ENCODE measurements at places on chromosomes 2 and 18.

DNA sequence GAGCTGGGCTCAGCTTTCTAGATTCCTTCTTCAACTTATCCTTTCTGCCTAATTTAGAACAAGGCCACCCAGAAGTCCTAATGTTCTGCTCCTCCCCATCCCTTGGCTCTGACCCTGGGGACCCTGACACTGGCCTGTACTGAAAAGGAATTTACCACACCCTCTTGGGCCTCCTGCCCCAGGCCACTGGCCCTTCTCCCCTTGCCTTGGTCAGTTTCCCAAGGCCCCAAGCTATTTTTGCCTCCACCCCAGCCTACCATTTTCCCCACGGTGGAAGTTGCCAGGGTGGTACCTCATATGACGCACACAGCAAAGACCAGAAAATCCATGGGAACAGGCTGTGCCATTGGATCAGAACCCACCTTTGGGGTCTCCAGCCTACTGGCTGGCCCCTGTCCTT is 72.1 kb downstream of the ZBTB7C start:
- no peak for DNase-seq

DNA sequence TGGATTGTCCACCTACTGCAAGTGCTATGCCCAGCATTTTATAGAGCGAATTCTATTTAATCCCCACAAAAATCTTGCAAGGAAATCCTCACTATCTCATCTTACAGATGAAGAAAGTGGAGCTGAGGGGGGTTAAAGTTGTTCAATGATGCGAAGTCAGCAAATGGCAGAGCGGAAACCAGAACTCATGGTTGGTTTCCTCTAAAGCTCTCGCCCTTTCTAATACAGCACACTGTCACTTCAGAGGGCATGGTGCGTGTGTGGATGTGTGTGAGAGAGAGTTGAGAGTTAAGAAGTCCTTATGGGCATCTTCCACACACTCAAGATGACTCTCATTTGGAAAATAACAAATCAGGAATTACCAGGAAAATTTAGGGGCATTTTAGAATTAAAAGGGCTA is 78.4 kb downstream of the TGFA start:
- DNase-seq = no peak

DNA sequence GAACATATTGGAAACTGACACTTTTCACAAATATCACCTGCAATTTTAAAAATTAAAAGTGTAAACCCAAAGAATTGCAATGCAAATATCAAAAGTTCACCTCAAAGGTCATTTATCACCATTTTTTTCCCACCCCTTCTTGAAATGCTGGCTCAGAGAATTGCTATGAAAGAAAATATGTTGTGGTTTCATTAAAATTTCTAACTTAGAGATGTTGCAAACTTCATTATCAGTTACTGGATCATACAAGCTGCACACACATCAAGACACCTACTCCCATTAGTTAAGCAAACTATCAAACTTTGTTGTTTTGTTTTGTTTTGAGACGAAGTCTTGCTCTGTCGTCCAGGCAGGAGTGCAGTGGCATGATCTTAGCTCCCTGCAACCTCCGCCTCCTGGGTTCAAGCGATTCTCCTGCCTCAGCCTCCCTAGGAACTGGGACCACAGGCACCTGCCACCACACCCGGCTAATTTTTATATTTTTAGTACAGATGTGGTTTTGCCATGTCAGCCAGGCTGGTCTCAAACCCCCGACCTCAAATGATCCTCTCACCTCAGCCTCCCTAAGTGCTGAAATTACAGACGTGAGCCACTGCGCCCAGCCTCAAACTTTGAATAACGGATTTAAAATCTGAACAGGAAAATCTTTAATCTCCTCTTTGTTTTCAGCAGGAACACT is 37.0 kb downstream of the STK39 start:
- DNase-seq = no peak

DNA sequence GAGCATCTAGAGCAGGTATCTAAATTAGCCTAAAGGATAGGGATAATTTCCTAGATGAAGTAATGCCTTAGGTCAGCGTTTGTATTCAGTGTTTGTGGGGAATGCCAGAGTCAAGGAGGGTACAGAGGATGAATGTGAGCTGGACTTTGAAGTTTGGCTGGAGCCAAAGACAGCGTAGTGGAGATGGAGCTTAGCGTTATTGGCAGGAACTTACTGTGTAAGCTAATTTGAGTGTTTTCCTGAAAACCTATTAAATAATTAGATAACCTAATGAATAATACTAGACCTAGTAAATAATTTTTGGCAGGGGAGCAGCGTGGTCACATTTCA is 4.2 kb downstream of the RNF138 start:
- DNase-seq = no peak

- DNase-seq = no peak
Observed at GRCh38 chr2:236229186-236229585, 35.0 kb downstream of the ASB18 start.

- DNase-seq = peak; percentile 72
Observed at GRCh38 chr2:233413046-233413445, 58.8 kb downstream of the DGKD start.

DNA sequence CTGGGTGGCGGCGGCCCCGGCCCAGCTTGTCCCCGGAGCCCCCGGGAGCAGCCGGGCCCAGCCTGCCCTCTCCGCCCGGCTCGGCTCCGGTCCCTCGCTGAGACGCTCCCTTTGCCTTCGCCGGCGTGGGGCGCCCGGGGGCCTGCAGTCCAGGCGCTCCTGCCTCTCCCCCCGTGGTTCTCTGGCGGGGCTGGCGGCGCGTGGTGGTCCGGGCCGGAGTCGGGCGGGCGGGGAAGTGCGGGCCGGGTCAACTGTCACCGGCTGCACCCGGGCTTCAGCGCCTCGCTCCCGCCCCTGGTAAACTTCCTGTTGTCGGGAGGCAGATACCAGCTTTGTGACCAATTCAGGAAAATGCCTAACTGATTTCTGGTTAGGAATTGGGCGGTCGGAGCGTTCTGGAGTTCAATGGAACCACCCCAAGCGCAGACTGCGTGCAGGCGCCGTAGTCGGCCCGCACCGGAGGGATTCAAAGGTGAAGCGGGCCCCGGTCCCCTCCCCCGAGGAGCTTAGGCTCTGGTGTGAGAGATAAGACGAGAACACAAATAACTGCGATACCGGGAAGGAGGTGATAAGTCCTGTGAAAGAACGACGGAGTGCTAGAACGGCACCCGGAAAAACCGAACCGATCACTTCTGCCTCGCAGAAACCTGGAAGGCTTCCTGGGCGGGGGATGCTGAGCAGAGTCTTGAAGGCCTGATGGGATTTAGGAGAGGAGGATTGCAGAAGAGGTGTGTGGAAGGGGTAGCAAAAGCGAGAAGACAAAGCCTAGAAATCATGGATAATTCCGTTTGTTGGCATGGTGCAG is 891 bp downstream of the CAB39 start:
- peak; percentile 13 for DNase-seq

DNA sequence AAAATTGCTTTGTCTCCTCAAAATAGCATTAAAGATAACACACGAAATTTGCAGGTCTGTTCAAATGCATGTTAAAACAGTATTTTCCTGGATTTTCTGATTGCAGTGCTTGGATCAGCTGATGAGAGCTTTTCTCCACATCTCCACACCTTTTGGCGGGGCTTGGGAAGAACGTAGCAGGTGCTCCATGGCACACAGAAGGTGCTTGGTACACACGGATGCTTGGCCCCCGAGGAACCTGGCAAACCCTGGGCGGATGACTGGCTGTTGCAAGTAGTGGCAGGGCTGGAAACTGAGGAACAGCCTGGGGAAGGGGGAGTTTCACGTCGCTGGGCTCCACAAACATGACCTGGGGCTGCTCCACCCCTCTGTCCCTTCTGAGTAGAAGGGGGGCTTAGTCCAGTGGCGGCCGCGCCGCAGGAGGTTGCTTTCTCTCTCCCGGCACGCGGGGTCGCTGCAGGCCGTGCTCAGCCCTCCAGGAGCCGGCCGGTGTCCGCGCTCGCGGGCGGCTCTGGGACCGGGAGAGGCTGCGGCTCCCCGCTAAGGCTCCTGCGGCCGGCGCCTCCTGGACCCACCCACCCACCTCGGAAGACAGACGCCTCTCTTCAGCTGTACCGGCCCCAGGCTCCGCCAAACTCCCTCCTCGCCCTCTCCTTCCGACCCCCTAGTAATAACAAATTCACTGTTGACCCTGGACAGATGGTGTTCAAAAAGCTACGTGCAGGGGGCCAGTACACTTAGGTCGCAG is 69.3 kb downstream of the MARCO start:
- peak; percentile 29 for DNase-seq

- no peak for DNase-seq
Observed at GRCh38 chr18:13471198-13471845, 252.8 kb downstream of the LDLRAD4 start.

- no peak for DNase-seq
Observed at GRCh38 chr2:100143286-100143685, 896 bp upstream of the AFF3 start.

DNA sequence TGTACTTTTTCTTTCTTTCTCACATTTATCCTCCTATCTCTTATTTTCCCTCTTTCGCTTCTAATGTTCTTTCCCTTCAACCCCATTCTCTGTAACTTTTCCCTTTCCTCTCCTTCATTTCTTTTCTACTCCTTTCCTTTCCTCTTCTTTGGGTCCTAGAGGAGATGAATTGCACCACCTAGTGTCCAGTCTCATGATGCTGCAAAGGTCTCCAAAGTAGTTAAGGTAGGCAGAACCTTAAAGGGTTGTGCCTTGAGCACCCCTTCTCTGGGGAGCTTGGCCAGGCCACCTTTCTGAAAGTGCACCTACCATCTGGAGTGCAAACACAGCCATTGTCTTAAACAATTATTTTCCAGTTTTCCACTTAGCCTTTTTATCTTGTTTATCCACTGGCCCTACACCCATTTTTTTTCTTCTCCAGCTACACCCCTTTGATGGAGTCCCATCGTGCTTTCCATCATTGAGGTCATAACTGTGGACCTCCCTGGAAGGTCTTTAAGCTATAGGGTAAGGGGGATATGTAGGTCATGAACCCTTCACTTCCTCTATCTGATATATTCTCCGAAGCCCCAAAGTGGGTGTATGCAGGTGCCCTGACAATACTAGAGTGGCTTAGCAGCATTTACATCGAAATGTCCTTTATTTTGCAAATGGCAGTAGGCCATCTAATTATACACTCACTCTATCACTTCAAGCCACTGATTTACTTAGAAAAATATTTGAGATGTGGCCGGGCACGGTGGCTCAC is 155.9 kb downstream of the ESCO1 start:
- peak; percentile 79 for DNase-seq

- peak; percentile 72 for DNase-seq
Observed at GRCh38 chr2:101446869-101447268, 28.0 kb downstream of the RFX8 start.

GRCh38 chr2:29786361-29786760 is 135.0 kb downstream of the ALK start:
- DNase-seq = no peak

GRCh38 chr18:48450685-48451084 is 41.5 kb upstream of the ZBTB7C start:
- DNase-seq = no peak

DNA sequence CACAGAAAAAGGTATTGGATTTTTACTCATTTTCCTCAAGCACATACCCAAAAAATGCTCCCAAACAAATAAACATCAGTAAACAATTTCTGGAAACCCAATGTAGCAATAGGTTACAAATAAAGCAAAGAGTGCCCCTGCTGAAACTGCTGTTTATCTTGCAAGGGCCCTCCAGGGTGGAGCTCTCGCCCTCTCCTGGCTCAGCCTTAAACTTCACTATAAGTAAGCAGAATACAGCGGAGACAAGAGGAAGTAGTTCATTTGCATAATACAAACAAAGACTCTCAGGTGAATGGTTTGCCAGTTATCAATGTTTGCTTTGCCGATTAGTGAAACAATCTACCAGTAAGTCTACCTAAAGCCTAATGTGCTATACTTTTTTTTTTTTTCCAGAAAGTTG is 437.6 kb downstream of the DLGAP1 start:
- no peak for DNase-seq

GRCh38 chr18:62357079-62357719 is 32.1 kb downstream of the TNFRSF11A start:
- no peak for DNase-seq

GRCh38 chr18:74892066-74892627 is 294.5 kb downstream of the ZNF407 start:
- DNase-seq = no peak

GRCh38 chr2:38093527-38094165 is 17.7 kb upstream of the CYP1B1 start:
- peak; percentile 84 for DNase-seq

- no peak for DNase-seq
Observed at GRCh38 chr2:96684883-96685576, 42.5 kb downstream of the FER1L5 start.

DNA sequence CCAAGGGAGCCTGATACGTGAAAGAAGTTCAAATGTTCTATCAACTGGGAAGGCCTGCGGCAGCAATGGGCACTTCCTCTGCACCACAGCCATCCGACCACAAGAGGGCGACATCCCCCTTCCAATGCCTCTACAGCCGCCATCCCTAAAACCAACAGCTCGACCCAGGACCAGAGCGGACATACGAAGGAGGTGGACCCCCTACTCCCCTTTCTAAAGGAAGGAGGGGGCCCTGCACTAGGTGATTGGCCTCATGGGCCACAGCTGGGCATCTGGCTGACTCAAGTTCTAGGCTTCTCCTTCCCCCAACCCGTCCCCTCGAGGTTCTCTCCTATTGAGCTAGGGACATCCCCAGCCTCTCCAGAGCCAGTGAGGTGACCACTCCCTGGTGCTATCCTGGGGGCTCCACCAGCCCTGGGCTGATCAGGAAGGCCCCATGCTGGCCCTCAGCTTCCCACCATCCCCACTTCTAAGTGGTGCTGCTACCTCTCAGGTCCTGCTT is 217.2 kb downstream of the TNS1 start:
- peak; percentile 72 for DNase-seq

GRCh38 chr2:109295781-109296117 is 166.7 kb downstream of the SH3RF3 start:
- no peak for DNase-seq

DNA sequence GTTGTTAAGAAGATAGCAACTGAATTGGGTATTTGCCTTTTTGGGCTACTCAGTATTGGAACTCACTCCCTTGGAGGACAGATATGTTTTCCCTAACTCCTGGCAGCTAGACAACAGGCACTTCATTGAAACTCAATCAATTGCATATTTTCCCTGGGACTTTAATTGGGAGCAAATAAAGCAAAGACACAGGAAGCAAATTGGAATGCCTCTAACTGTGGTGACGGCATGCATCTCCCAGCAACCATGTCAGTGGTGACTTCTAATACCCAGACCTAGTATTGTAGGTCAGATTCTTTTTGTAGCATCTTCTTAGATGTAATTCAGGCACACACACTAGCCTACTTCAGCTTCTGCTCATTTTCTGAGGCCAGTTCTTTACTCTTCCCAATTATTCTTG is 164.2 kb upstream of the SETBP1 start:
- DNase-seq = no peak

GRCh38 chr2:58291726-58292438 is 50.8 kb upstream of the FANCL start:
- DNase-seq = no peak

- DNase-seq = no peak
Observed at GRCh38 chr2:30883184-30883583, 75.9 kb upstream of the CAPN13 start.

DNA sequence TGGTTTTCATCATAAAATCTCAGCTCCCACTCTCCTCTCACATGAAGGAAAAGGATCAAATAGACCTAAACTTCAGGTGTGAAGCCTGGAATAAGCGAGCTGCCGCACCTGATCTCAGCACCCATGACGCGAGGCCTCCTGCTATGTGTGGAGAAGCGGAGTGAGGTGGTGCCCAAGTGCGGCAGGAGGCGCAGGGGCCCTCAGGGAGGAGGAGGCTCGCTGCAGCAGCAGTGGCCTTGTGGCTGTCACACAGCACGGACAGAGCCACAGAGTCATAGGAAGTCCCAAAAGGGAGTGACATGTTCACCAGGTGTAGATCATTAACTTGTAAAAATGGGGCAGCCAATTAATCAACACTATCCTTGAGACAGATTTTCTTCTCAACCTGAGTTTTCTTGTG is 9.1 kb downstream of the SCLY start:
- no peak for DNase-seq

GRCh38 chr2:220370764-220371163 is 743.3 kb downstream of the SLC4A3 start:
- no peak for DNase-seq
